Memory B cell (primary cell): ENCODE measurements at places on chromosomes 4 and X.

GRCh38 chr4:6622744-6623143, 17.7 kb upstream of the MRFAP1 start:
- no peak for DNase-seq

DNA sequence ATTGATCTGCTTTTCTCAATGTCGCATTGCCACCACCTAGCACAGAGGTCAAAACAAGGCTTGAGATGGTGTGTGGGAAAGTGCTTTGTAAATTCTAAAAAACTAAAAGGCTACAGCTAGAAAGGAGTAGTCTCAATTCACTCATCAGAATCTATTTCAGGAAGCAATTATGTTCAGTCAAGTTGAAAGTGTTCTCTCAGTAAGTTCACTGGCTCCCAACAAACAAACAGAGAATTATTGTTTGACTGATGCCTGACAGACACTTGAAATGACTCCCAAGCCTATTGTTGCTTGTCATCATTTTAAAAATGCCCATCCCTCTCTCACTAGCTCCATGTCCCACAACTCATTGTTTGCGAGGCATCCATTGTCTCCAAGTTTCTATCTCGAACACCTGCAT, 419.6 kb upstream of the CPEB2 start:
- no peak for DNase-seq

DNA sequence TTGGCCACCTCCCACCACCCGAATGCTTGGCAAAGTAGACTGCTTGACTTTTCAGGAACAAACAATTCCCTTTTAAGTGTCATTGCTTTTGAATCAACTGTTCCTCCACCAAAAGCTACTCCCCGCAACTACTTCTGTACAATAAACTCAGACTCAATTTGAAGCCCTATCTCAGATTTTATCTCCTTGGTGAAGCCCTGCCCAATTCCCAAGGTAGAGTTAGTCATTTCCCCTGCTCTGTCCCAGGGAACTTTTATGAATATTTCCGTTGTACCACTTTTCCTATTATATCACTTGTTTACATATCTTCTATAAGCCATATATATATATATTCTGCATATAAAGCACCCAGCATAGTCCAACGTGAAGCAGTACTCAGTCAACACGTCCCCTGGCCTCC, 102.8 kb downstream of the C4orf51 start:
- no peak for DNase-seq

DNA sequence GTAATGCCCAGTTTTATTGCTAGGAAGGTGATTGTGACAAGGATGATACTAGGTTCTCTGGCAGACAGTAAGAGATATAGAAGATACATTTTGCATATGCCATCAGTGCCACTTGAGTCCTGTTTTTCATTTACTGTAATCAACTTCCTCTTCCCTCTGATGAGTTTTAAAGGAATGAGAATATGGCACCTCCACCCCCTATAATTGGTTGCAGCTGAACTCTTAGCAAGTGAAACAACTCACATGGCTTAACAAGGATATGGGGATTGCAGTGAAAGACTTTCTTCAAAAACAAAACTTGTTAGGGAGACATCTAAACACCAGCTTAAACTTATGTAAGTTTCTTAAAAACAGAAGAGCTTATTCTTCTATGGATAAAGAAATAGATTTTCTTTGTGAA, 90.0 kb downstream of the AREG start:
- DNase-seq: no peak

DNA sequence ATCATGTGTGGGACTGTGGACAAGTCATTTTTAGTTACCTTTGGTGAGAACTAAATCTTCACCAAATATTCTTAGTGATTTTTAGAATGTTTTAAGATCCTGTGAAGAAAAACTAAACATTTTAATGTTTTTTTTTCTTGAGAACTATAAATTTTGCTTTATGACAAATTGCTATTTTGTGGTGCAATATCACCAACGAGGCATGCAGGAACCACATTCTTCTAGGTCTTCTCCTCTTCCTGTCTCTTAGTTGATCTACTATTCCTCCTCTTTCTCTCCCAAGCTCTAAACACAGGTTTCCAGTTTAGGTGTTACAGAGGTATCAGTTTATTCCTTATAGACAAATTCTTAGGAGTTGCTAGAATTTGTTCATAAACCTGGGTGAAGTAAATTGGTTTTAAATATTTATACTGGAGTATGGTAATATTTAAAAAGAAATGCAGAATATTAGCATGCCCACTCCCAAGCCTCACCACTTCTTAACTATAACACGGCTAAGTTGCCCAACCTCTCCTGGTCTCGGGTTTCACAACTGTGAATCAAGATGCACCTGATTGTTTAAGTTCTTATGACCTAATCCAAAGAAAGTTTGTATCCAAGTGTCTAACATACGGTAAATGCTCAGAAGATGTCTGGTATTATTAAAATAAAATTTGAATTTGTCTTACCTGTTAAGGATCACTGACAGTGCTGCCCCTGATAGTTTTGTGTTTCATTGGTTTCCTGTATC, 56.5 kb upstream of the CLNK start:
- no peak for DNase-seq
